Amniotic epithelial cell (primary cell): ENCODE measurements at places on chromosomes 7 and 10.
A peak's percentile ranks its signal among the peaks of the same experiment; 100 is the strongest.

- DNase-seq = no peak
Observed at GRCh38 chr7:137958470-137959431, 43.1 kb downstream of the CREB3L2 start.

- no peak for DNase-seq
Observed at GRCh38 chr10:48487244-48487643, 117.6 kb downstream of the ARHGAP22 start.

GRCh38 chr7:44889086-44889781, 3.9 kb upstream of the PURB start:
- no peak for DNase-seq

DNA sequence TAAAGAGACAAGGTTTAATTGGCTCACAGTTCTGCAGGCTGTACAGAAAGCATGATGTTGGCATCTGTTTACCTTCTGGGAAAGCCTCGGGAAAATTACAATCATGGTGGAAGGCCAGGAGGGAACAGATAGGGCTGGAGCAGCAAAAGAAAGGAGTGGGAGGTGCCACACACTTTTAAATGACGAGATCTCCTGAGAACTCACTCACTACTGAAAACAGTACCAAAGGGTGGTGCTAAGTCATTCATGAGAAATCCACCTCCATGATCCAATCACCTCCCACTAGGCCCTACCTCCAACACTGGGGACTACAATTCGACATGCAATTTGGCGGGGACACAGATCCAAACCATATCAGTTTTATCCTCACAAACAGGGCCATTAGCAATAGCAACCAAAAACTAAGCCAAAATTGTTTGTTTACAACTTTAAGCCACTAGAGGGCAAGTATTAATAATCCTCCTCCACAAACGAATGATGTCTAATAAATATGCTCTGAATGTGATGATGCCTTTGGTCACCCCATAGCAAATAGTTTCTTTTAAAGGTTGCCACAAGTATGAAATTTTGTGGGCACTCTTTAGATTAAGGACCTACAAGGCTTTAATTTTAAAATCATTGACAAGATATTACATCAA, 129.2 kb upstream of the NRBF2 start:
- DNase-seq = no peak

DNA sequence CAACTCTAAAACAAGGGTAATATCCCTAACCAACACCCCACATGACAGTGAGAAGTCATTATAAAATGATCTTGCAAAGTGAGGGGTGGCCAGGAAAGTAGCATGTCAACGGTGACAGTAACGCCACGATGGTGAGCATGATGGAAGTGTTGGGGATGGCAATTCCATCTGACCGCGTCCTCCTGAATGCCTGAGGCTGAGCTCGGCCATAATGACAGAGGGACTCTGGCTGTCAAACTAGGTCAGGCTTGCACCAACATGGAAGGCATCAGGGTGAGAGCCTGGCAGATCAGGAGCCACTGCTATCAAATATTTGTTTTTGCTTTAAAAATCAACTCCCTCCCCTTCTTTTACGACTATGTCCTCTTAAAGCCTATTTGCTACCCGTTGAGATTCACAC, 55.7 kb upstream of the EFCAB10 start:
- no peak for DNase-seq

DNA sequence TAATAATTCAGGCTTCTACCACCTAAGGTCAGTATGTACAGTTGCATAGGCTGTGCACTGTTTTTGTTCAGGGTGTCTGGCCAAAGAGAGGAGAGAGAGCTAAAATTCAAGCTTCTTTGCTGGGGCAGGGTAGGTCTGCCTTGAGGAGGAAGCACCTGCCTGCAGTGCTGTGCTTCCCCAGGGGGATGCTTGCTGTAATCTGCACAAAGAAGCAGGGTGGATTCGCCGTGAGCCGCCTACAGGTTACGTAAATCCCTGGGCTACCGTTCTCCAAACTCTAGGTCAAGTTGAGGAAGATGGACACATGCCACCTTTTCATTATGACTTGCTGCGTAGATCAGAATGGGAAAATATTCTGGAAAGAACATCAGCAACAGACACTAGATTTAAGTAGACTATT, 543.3 kb downstream of the TNS3 start:
- DNase-seq = no peak

- DNase-seq = peak; percentile 66
Observed at GRCh38 chr10:689452-690371, at the start of gene DIP2C. Gene DIP2C, minus strand, starts transcription at chr10:689668. Its CDS starts 90 bp downstream, at chr10:689578.

DNA sequence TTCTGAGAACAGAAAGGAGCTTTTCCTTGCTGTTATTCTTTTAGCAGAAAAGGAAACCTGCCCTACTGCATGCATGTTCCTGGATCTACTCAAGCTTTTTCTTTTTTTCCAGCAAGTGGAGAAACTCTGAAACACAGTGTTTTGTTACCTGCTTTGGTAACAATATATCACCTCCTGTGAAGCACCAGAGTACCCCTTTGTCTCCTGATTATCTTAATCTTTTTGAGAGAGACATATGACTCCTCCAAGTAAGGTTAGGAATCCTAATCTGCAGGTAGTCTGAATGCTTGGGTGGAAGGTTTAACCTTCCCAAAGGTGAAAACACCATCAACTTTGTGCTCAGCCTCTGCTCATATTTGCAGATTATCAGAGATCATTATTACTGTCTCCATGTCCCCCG, 93.1 kb downstream of the MAPK8 start:
- DNase-seq = no peak

DNA sequence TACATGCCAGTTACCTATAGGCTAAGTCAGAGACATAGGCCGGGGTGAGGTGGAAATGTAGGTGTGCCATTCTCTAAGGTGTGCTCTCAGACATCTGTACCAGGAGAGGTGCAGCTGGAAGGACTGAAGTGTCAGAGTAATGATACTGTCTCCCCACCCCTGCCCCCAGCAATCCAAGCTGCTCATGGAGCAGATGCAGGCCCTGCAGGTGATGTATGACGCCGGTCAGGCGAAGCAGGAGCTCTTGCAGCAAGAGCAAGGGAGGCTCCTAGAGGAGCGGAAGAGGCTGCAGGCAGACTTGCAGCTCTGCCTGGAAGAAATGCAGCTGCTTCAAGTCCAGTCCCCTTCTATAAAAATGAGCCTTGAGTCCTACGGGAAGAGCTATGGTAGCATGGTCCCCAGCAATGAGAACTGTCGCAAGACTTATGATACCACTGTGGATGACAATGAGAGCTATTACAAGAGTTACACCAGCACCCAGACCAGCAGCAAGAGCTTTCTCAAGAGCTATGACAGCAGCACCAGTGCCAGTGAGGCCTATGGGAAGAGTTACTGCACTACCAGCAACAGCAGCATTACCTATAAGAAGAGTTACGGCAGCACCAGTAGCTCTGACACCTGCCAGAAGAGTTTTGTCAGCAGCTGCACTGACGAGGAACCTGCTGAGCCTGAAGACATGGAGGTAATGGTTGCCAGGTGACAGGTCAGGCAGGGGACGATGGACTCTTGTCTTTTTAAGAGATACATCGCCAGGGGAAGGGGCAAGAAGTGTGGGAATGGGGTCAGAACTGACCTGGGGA, 18.4 kb upstream of the FLNC start:
- no peak for DNase-seq

DNA sequence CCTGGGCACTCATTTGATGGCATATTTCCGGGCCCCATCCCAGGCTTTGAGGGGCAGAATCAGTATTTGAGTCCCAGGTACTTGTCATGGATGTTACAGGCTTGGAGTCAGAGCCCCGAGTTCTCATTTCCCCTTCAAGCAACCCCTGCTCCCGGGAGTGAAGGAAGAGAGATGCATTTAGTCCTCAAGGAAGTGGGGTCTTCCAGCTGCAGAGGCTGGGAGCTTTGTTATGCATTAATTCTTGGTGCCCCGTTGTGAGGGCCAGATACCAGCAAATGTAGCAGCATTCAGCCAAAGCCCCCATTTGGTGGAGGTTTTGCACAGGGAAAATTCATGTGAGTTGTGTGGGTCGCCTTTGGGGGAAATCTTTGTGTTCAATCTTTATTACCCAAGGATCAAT, 38.7 kb upstream of the TCERG1L start:
- no peak for DNase-seq

DNA sequence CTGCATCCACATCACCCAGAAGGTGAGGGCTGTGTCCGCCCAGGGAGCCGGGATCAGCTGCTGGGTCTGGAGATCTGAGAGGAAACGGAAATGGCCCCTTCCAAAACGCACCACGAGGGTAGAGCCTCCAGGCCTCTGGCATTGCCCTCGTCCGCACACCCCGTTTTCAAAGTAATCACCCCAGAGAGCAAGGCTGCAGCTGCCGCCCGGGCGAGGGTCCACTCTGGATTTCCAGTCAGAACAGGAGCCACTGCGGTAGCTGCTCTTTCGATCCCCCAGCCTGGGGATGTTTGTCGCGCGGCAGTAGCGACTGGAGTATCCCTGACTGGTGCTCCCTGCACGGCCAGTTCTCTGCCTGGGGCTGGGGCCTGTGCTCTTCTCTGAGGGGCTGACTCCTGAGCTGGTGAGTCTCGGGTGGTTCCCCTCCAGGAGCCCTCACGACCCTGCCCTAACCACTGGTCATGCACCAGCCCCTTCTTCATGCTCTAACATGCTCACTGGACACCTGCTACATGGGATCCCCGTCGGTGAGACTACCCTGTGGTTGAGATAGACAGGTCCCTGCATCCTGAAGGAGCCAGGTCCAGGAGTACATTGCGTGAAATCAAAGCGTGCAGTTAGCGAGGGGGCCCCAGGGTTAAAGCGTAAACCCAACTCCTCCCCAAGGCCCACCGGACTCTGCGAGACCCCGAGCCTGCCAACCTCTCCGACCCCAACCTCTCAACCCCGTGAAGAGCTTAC, 99.2 kb downstream of the FOXL3 start:
- DNase-seq = no peak

GRCh38 chr10:12414278-12414989, 65.1 kb downstream of the CAMK1D start:
- peak; percentile 48 for DNase-seq

DNA sequence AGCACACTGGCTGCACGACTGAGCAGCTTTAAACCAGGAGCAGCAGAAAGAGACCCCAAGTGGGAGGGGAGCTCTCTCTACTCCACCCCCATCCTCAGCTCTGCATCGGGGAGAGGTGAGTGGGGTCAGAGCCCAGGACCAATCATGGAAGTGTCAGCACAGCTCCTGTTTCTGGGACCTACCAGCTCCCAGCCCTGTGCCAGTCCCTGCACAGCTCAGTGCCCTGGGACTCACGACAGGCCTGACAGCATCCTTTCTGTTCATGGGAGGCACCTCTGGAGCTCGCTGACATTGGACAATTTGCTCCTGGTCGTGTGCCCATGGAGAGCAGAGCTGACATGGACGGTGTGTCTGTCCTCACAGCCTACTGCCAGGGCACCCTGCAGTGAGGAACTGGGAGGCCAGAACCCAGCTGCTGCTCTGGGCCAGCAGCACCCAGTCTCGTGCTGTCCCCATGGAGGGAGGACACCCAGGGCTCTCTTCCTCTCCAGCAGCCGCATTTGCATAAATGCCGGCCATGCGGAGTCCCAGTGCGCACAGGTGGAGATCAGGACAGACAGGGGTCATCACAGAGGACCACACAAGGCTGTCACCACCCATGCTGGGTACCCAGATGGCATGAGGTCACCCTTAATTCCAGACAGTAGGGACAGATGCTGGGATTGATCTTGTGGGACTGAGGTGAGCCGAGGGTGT, 45.9 kb upstream of the MSMB start:
- no peak for DNase-seq

- DNase-seq = peak; percentile 29
Observed at GRCh38 chr10:95818668-95819067, 62.7 kb downstream of the ENTPD1 start.

GRCh38 chr7:140206616-140207389, 30.0 kb upstream of the KDM7A start:
- no peak for DNase-seq

- no peak for DNase-seq
Observed at GRCh38 chr10:122271076-122271475, at the start of gene BTBD16. Gene BTBD16, plus strand, starts transcription at chr10:122271296. Its CDS starts 3,786 bp downstream, at chr10:122275082.

- no peak for DNase-seq
Observed at GRCh38 chr7:56174875-56175760, 58.9 kb upstream of the NUPR2 start.

GRCh38 chr7:99428972-99429566, 9.5 kb downstream of the PTCD1 start:
- no peak for DNase-seq

- no peak for DNase-seq
Observed at GRCh38 chr10:22564060-22564459, 150.3 kb downstream of the PIP4K2A start.

GRCh38 chr7:265998-266850, 23.7 kb upstream of the FOXL3 start:
- DNase-seq = no peak

DNA sequence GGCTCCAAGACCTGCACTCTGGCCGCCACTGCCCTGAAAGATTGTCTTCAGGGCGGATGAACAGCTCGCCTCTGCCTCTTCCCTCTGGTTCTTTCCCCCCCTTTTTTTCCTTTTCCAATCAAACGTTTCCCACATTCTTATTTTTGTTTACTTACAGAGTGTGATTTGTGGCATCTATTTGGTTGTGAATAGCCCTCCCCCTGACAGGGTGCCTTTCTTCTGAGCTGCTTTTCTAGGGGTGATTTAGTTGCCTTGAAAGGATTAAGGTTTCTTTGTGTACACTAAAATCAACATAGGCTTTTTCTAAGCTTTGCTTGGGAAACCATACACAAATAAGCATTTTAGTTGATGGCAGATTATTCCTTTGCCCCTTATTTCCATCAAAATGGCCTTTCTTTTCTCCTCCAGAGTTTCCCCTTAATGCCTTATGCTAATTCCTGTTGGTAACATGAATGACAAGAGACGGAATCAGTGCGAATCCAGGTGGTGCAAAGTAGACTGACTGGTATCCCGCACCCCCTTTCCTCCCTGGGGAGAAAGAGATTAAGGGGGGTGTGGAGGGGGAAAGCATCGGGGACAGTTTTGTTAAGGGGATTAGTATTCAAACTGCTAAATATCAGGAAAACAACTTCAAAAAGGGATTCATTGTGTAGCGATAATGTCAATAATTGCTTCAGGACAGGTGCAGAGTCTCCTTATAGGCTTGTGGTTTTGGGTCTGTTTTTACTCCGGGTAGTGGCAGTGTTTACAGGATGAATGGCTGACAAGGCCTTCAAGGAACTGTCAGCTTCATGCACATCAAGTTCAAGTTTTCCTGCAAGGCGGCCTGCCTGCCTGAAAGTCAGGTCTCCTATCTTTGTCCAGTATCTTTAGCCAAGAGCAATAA, 431.6 kb upstream of the GALNT17 start:
- DNase-seq = no peak

DNA sequence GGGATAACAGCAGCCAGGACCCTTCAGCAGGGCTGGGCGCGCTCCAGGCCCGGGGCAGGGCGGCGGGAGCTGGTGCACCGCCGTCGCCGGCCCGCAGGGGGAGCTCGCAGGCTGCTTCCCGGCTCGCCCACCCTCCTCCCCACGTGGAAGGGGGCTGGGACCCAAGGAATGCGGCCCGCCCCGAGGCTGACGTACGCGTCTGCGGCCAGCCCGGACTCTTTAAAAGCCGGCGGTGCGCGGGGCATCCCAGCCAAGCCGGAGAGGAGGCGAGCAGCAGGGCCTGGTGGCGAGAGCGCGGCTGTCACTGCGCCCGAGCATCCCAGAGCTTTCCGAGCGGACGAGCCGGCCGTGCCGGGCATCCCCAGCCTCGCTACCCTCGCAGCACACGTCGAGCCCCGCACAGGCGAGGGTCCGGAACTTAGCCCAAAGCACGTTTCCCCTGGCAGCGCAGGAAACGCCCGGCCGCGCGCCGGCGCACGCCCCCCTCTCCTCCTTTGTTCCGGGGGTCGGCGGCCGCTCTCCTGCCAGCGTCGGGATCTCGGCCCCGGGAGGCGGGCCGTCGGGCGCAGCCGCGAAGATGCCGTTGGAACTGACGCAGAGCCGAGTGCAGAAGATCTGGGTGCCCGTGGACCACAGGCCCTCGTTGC, at the start of gene PFKFB3:
TSS of gene PFKFB3 (plus strand) at position 249 of the 647 bp plus-strand sequence. CDS start at position 578, 329 bp downstream.
- peak; percentile 85 for DNase-seq

GRCh38 chr10:74292871-74293427, 141.9 kb downstream of the ADK start:
- DNase-seq = peak; percentile 96
